ENCODE measurements at places on chromosomes 1 and 21. TPM values are rescaled to one million over a fixed set of nuclear protein-coding genes. Genes with fewer than 3 reads are reported as not detected.

DNA sequence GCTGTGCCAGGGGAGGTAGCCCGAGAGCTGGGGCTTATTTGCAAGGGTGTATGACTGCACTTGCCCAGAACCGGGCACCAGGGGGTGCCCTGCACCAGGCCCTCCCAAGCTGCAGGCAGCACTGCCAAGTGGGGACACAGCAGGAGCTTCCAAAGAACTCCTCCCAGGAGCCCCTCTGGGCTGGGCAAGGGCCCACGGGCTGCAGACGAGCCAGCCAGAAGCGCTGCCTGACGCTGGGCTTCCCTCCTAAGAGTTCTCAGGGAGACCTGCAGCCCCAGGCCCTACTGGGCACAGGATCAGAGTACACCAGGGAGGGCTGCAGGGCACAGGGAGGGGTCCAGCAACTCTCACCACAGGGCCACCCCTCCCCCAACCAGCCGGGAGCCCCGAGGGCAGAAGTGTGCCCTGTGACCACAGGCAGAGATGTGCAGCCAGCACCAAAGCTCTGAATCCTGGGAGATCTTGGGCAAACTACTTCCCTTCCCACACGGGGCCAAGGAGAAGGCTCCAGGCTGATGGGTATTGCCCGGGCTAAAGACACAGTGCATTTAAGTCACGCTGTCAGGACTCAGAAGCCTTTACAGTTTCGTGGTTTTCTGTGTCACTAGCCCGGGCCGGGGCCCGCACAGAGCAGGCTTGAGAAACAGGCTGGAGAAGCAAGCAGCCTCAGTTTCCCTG, 63.4 kb downstream of the KCNAB2 start:
- no peak overlapping the region for H3K27ac ChIP-seq
- no peaks in the 10 kb centered on the region for H3K36me3 ChIP-seq
- H3K4me3 ChIP-seq = no peak overlapping the region

- no peak for DNase-seq
- H3K27ac ChIP-seq = no peak overlapping the region
- H3K36me3 ChIP-seq = no peaks in the 10 kb centered on the region
- H3K4me1 ChIP-seq = no peaks in the 10 kb centered on the region
These were observed 47.1 kb upstream of the ACADM start for GRCh38 chr1:75677443-75677842.

GRCh38 chr21:40422896-40423635, 423.9 kb downstream of the DSCAM start:
- no peak overlapping the region for H3K27ac ChIP-seq
- H3K36me3 ChIP-seq = no peaks in the 10 kb centered on the region
- H3K4me1 ChIP-seq = no peaks in the 10 kb centered on the region
- peaks cover 1% of the 10 kb centered on the region for H3K27me3 ChIP-seq
- no peak for DNase-seq
- no peak overlapping the region for H3K4me3 ChIP-seq

DNA sequence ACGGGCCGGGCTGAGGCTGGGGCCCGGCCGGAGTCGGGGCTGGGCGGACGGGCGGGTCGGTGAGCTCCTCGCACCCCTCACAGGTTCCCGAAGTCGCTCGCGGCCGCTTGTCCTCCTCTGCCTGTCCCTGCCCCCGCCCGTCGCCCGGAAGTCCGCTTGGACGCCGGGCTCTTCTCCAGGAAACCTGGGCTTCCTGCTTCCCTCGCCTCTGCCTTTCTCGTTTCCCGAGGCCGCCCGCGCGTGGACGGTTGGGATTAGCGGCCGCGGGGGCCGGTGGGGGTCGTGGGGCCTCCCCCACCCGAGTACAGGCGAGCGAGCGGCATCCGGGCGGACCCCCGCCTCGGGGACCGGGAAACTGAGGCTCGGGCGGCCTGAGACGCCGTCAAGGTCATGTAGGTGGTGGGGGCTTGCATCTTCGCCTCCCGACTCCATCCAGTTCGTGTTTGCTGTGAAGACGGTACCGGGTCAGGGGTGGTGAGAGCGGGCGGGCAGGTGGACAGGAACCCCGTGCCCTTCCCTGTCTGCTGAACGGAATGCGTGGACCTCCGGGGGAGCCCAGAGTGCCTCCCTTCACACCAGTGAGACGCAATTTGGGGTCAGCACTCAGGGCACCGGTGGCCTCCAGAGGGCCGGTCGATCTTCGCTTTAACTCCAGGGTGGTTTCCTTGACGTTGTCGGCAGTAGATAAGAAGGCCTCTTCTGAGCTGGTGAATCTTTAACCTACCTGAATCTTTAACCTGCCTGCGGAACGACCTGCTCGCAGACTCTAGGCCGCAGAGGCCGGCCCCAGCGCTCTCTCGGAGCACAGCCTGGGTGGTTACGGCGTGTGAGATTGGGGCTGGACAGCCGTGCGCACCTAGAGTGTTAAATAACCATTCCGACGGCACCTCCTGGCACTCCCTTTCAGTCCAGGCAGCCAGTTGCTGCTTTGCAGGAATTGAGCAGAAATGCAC, 686 bp downstream of the ARF1 start:
- peaks cover 22% of the 10 kb centered on the region for H3K27me3 ChIP-seq
- DNase-seq = peak; percentile 64
- H3K27ac ChIP-seq = peak overlapping the region; percentile 98
- peaks cover 15% of the 10 kb centered on the region for H3K36me3 ChIP-seq

- no peak overlapping the region for H3K27ac ChIP-seq
- peaks cover 4% of the 10 kb centered on the region for H3K36me3 ChIP-seq
- peaks cover 10% of the 10 kb centered on the region for H3K4me1 ChIP-seq
- no peak overlapping the region for H3K4me3 ChIP-seq
- H3K27me3 ChIP-seq = peaks cover 3% of the 10 kb centered on the region
These were observed 94.2 kb downstream of the PLXNA2 start for GRCh38 chr1:208149776-208150514.

DNA sequence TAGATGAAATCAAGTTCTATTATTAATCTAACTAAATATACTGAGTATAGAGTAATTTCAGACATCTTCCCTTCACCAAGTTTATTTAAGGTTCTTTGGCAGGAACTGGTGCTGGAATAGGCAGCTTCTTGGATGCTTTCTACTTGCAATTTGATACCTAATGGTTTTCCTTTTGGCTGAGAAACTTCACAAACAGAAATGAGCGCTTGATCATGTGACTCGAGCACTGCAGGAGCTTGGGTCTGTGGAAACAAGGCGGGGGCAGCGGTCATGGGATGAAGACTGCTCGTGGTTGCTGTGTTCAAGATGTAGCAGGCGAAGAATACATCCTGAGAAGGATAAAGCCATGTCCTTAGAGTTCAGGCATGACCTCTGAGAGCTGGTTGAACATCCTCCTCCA, 136.8 kb downstream of the PTPRC start:
- H3K27me3 ChIP-seq = no peaks in the 10 kb centered on the region
- peaks cover 16% of the 10 kb centered on the region for H3K4me1 ChIP-seq
- H3K36me3 ChIP-seq = no peaks in the 10 kb centered on the region
- H3K27ac ChIP-seq = no peak overlapping the region

DNA sequence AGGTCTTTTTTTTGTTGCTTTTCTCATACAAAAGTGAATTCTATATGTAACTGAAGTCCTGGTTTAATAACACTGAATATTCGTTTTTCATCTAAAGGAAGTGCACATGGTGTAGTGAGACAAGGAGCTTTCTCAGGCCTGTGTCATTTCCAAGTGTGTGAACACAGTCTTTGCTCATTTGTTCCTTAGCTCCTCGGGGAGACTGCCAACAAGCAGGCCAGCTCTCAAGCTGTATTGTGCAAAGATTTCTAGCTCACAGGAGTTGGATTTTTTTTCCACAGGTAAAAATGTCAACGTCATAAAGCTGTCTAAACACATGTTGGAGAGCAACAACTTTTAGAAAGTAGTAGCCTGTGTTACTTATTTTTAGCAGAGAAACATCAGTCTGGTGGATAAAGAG, 87.8 kb upstream of the S1PR1 start:
- H3K27ac ChIP-seq = no peak overlapping the region
- H3K27me3 ChIP-seq = no peaks in the 10 kb centered on the region
- H3K4me1 ChIP-seq = peaks cover 22% of the 10 kb centered on the region
- DNase-seq = no peak
- no peaks in the 10 kb centered on the region for H3K36me3 ChIP-seq

GRCh38 chr1:233675893-233676292, 62.0 kb downstream of the KCNK1 start:
- no peaks in the 10 kb centered on the region for H3K4me1 ChIP-seq
- DNase-seq = no peak
- peaks cover 4% of the 10 kb centered on the region for H3K36me3 ChIP-seq
- H3K4me3 ChIP-seq = no peak overlapping the region

DNA sequence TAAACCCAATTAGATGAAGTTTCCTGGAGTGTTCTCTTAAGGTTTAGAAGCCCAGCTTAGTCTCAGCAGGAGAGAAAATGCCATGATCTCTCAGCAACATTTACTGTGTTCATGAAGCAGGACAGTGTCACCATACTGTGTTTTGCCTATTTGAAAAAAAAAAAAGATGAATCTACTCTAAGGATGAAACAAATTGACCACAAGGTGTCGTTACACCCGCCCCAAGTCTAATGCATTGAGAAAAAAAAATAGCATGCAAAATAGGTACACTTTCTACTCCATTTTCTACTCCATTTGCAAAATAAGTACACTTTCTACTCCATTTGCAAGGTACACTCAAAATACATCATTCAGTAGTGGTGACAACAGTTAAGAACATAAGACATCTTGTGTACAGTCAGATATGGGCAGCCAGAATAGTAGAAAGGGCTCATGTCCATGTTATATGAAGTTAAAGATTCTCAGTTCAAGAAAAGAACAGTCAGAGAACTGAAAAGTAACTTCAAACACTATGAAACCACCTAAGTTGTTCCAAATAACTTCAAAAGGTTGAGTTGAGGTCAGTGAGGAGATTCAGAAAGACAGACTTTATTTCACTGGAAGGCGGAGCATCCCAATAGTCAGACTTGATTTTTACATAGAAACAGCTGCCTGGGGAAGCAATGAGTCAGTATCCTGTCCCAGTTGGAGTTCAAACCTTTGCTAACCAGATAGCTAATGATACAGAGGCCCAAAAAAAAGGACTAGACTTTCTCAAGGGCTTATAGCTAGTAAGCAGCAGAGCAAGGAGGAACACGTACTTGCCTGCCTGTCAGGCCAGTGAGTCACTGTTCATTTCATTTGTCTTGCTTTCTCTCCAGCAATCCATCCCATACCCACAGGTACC, 13.3 kb downstream of the PLPPR5 start:
- no peak overlapping the region for H3K27ac ChIP-seq
- no peaks in the 10 kb centered on the region for H3K27me3 ChIP-seq
- no peak for DNase-seq
- H3K4me1 ChIP-seq = peaks cover 14% of the 10 kb centered on the region

- peaks cover 2% of the 10 kb centered on the region for H3K27me3 ChIP-seq
- H3K4me3 ChIP-seq = no peak overlapping the region
- peaks cover 10% of the 10 kb centered on the region for H3K4me1 ChIP-seq
- no peak overlapping the region for H3K27ac ChIP-seq
- peaks cover 22% of the 10 kb centered on the region for H3K36me3 ChIP-seq
- DNase-seq = no peak
These were observed 97.3 kb downstream of the PLA2G4A start for GRCh38 chr1:186925881-186926669.

Gene POLR3C
- 28.4 TPM for total RNA-seq

Gene CDC14A
- total RNA-seq = 12.9 TPM

Gene TMEM52
- total RNA-seq = 0.92 TPM

Gene SIK1
- 1.8 TPM for total RNA-seq
